Astrocyte of the cerebellum (primary cell): ENCODE measurements at places on chromosomes 1 and 21.

DNA sequence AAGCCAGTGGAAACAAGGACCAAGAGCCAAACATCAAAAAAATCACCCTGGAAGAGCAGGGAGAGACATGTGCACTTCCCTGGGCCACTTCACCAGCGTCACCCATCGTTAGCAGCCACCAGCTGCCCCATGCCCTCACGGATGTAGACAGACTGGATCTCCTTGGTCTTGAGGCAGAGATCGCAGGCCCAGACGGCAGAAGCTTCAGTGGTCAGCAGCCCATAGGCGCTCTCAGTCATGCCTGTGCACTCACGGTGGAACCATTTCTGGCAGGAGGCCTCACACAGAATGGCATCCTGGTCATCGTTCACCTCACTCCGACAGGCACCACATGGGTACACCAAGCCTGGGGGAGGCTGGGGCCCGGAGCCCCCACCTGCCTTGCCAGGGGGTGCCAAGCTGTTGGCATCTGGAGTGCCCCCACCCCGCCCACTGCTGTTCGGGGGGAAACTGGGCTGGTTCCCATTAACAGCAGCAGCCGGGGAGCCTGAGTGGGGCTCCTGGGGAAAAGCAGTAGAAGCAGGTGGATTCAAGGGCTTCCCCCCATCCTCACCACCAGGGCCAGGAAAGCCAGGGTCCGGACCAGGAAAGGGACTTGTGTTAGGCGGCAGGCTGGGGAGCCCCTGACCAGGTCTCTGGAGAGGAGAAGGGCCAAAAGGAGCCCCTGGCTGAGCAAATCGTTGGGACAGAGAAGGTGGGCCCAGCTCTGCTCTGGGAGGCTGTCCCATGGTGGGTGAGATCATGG is 2.7 kb downstream of the PYGO2 start:
- DNase-seq, result no peak

GRCh38 chr1:8754993-8755392 is 62.4 kb downstream of the RERE start:
- peak; percentile 39 for DNase-seq

GRCh38 chr1:182054698-182055326 is 6.7 kb downstream of the ZNF648 start:
- no peak for DNase-seq

GRCh38 chr1:72111662-72112061 is 170.7 kb downstream of the NEGR1 start:
- DNase-seq, result no peak

- no peak for DNase-seq
Observed at GRCh38 chr1:67044631-67045270, 9.2 kb downstream of the SLC35D1 start.

DNA sequence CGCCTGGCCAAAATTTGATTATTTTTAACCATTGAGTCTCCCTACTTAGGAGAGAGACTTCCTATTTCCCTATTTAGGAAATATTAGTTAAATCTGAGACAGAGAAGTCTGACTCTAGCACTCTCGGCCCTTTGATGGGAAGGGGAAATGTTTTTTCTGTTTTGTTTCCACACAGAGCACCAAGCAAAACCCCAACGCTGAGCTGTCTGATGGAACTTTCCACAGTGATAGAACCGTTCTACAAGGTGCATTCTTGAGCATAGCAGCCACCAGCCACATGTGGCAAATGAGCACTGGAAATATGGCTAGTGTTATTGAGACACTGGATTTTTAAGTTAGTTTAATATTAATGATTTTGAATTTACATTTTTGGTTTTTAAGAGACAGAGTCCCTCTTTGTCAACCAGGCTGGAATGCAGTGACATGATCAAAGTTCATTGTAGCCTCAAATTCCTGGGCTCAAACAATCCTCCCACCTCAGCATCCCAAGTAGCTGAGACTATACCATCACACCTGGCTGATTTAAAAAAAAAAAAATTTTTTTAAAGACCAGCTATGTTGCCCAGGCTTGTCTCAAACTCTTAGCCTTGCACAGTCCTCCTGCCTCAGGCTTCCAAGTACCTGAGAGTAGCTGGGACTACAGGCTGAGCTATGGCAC is 77.3 kb upstream of the GALNT2 start:
- DNase-seq, result no peak

GRCh38 chr1:98018074-98018473 is 97.2 kb upstream of the DPYD start:
- no peak for DNase-seq

DNA sequence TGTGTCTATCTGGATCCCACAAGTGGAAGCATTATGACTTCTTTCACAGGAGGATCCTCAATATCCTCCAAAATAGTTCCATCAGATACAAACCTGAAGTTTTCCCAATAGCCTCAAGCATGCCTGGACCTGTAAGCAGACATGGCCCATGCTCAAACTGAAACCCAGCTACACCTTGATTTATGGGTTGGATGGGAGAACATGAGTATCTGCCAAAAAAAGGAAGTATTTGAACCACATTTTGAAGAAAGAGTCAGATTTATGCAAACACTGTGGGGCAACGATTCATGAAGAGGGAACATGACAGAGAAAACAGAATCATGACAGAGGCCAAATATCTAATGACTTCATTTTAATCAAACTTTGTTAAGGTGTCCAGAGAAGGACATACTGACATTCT is 351.0 kb upstream of the NFIA start:
- no peak for DNase-seq

- DNase-seq, result peak; percentile 88
Observed at GRCh38 chr1:31689854-31690253, 14.0 kb downstream of the COL16A1 start.

DNA sequence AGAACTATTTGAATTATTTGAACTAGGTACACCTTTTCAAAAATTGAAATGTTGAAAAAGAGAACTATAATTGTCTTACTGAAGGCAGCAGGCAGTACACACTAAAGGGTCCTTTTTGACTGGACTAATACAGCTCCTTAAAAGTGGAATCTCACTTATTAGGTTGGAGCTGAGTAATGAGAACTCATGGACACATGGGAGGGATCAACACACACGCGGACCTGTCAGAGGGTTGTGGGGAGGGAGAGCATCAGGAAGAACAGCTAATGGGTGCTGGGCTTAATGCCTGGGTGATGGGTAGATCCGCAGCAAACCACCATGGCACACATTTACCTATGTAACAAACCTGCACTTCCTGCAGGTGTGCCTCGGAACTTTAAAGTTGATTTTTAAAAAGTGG is 145.0 kb downstream of the BRINP2 start:
- DNase-seq, result no peak

DNA sequence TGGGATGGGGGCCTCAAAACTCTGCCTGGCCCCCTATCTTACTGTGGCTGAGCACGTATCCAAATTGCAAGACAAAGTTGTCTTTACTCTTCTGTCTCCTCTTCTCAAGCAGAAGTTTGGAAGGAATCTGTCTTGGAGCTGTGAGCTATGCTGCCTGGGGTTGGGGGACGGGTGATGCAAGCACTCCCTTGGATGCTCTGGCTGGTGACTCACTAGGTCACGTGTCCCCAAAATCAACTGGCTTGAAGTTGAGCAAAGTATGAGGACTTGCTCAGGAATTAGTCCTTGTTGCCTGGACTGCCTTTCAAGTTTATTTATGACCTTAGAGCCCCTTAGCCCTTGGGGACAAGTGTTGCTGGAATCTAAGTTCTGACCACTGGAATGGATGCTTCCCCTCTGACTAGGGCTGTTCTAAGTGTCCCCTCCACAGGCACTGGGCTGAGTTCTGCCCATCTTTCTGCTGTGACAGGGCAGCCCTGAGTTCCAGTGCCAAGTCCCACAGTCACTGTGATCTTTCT is 269.5 kb downstream of the HHAT start:
- peak; percentile 73 for DNase-seq

GRCh38 chr1:15141935-15142539 is 11.5 kb upstream of the TMEM51 start:
- DNase-seq, result peak; percentile 86

DNA sequence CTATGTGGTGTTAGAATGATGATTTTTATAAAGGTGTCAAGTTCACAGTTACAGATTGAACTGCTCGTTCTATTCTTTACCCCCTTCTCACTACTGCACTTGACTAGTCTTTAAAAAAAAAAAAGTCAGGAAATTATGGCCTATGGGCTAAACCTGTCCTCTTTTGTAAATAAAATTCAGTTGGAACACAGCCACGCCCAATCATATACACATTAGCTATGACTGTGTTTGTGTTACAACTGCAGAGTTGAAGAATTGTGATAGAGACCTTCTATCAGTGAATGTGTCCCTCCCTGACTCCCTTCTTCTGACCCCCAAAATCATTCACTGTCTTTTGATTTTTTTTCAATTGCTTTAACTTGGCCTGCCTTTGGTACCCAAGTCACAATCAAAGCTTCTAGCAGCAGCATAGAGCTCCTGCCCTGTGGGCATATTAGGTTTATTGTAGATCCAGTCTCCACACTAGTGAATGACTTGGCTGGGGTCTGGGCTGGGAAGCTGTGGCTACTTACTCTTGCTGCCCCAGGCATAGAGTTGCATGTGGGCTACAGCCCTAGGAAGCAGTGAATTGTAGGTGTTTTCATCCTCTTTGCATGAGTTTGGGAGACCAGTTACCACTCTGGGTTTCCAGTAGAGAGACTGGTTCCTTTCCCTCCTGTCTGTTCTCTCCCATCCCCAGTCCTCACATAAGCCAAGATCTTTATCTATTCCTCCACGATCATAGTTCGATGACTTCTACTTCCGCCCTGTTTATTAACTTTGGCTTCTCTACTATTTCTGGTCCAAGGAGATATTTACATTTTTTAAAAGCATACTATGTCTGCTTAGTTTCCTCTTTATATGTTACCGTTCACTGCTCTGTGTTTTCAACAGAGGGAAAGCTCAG is 249.9 kb downstream of the FMN2 start:
- no peak for DNase-seq

GRCh38 chr1:100107696-100108095 is 25.0 kb downstream of the SASS6 start:
- DNase-seq, result no peak

GRCh38 chr1:160807738-160808137 is 11.8 kb downstream of the LY9 start:
- DNase-seq, result no peak

GRCh38 chr1:115012006-115012405 is 17.6 kb upstream of the TSHB start:
- no peak for DNase-seq

DNA sequence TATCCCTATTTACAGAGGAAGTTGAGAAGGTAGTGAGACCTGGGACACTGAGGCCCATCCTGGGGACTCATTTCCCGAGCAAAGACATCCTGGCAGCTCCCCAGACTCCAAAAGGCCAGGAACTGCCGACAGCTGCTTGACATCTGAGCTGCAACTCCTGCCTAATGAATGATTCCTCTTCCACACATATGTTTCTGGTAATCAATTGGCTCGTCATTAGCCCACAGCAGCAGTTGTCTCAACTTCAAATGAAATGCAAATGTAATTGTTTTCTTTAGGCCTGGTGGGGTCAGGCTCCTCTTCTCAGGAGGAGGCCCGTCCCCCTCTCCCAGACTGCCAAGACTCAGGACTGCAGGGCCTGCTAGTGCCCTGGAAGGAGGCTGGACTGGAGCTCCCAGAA is 61.8 kb upstream of the DISP3 start:
- no peak for DNase-seq
